ENCODE measurements at places on chromosomes 3 and 15. TPM values are rescaled to one million over a fixed set of nuclear protein-coding genes. Genes with fewer than 3 reads are reported as not detected.

The FRMD5 gene
- total RNA-seq = 62.4 TPM

The NFKBIZ gene
- 15.0 TPM for total RNA-seq

The FBXO40 gene
- 245 TPM for total RNA-seq

The PPP2R3A gene
- 94.9 TPM for total RNA-seq

The TTLL13 gene
- total RNA-seq = 0.19 TPM

The GOLGA6L1 gene
- total RNA-seq = not detected

The ARNT2 gene
- 3.6 TPM for total RNA-seq

The CSK gene
- total RNA-seq = 34.0 TPM

The FEZF2 gene
- total RNA-seq = not detected

The PIERCE2 gene
- 8.7 TPM for total RNA-seq

The CHRD gene
- total RNA-seq = 6.5 TPM

DNA sequence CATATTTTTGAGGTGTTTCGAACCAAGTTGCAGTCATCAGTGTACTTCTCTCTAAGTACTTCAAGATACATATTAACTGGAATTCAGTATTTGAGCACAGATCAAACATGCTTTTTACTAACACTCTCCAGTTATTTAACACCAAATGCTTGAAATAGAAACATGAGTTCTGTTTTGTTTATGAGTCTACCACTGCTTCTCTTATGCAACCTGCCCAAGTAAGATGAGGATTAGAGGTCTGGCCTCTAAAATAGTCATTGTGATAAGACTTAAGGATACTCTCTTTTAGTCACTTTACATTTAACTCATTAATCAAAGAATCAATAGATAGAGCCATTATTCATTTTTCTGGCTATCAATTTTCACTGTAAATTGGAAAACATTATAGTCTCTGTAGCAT is 156.2 kb upstream of the THRB start:
- DNase-seq = no peak
- no peak overlapping the region for H3K4me3 ChIP-seq
- H3K4me1 ChIP-seq = no peaks in the 10 kb centered on the region
- no peaks in the 10 kb centered on the region for H3K36me3 ChIP-seq

GRCh38 chr15:70185251-70185711 is 87.6 kb upstream of the TLE3 start:
- H3K4me1 ChIP-seq = no peaks in the 10 kb centered on the region
- peaks cover 30% of the 10 kb centered on the region for H3K27me3 ChIP-seq
- no peak overlapping the region for H3K27ac ChIP-seq
- no peak for DNase-seq

- no peak overlapping the region for H3K4me3 ChIP-seq
- DNase-seq = no peak
- H3K4me1 ChIP-seq = no peaks in the 10 kb centered on the region
- H3K27ac ChIP-seq = no peak overlapping the region
Measured at GRCh38 chr3:74591342-74591741, 23.1 kb downstream of the CNTN3 start.

GRCh38 chr3:40930131-40930538 is 269.2 kb upstream of the CTNNB1 start:
- no peaks in the 10 kb centered on the region for H3K4me1 ChIP-seq
- H3K27ac ChIP-seq = no peak overlapping the region
- peak; percentile 17 for DNase-seq

DNA sequence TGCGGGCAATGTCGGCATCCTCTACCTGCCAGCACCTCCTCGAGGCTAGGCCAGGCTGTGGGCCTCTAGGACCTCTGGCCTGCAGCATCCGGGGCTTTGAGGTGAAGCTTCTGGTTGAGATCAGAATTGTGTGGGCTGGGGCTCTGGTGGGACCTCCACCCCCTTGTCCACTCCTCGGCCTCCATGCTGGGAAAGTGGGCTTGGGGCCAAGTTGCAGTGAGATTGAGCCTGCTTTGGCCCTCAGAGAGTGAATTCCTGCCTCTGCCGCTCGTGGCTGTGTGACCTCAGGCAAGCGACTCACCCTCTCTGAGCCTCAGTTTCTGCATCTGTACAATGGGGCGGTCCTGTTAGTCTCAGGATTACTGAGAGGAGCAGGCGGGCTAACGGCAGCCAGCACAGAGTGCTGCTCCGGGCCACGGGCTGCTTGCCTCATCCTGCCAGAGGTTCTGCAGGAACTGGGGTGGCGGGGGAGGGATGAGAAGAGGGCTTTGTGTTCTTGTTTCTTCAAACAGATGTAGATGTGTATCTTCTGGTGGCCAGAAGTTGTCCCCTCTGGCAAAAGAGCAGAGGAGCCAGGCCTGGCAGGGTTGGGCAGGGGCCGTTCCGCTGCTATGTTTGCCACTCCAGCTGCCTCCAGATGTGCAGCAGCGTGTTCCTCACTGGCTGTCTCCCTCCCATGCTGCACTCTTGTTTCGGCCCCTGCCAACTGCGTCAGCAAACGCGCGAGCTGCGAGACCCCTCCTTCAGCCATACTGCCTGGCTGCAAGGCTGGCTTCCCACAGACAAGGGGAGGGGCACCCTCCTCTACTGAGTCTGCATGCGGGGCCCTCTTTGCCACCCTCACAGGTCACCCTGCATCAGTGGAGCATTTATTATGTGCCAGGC is 33.7 kb downstream of the FBLN2 start:
- H3K4me1 ChIP-seq = peaks cover 16% of the 10 kb centered on the region
- DNase-seq = no peak
- no peaks in the 10 kb centered on the region for H3K27me3 ChIP-seq
- H3K4me3 ChIP-seq = no peak overlapping the region
- no peaks in the 10 kb centered on the region for H3K36me3 ChIP-seq

- peaks cover 5% of the 10 kb centered on the region for H3K4me1 ChIP-seq
- no peak for DNase-seq
- H3K27ac ChIP-seq = peak overlapping the region; percentile 48
Measured at GRCh38 chr3:151871639-151872468, 1.6 kb upstream of the SUCNR1 start.

GRCh38 chr3:28637742-28638141 is 289.1 kb upstream of the AZI2 start:
- H3K27ac ChIP-seq = no peak overlapping the region
- no peaks in the 10 kb centered on the region for H3K36me3 ChIP-seq
- no peaks in the 10 kb centered on the region for H3K27me3 ChIP-seq
- H3K4me3 ChIP-seq = no peak overlapping the region

GRCh38 chr3:153574445-153574844 is 412.4 kb downstream of the RAP2B start:
- DNase-seq = no peak
- H3K27me3 ChIP-seq = no peaks in the 10 kb centered on the region
- H3K4me3 ChIP-seq = no peak overlapping the region

DNA sequence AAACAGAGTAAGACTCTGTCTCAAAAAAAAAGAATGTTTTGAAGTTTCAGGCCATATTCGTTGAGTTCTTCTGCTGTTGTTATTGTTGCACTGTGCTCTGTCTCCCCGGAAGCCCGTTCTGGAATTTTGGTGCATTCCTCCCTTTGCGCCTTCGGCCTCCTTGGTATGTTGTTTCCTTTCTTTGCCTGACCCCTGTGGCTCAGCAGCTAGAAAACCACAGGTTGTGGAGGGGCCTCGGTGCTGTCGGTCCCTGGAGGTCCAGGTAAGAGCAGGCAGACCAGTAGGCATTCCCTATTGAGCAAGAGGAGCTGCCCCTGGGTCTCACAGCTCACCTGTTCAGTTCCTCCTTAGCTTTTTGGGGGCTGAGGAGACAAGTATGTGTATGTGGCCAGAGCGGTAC is 51.0 kb upstream of the DLG1 start:
- H3K36me3 ChIP-seq = no peaks in the 10 kb centered on the region
- H3K27ac ChIP-seq = no peak overlapping the region
- DNase-seq = no peak
- no peak overlapping the region for H3K4me3 ChIP-seq
- no peaks in the 10 kb centered on the region for H3K27me3 ChIP-seq

GRCh38 chr3:81980596-81981494 is 219.4 kb upstream of the GBE1 start:
- H3K4me1 ChIP-seq = no peaks in the 10 kb centered on the region
- no peak overlapping the region for H3K4me3 ChIP-seq
- no peak overlapping the region for H3K27ac ChIP-seq
- no peak for DNase-seq

DNA sequence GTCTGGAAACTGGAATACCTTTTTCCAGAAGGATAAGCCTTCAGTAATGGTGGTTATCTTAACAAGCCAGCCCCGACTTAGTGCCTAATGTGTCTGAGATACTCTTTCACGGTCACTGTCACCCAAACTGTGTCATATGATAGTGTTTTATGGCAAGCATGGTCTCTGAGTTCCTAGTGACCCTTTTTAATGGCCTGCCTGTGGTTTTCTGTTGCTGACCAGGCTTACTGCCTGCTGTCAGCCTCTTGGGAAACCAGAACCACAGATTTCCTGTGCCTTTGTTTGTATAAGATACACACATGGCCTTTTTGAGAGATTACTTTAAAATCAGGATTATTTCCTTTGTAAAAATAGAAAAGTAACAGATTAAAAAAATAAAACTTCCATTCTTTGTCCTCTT is 22.4 kb downstream of the HPS3 start:
- H3K4me3 ChIP-seq = no peak overlapping the region
- no peak for DNase-seq
- H3K27ac ChIP-seq = peak overlapping the region; percentile 36

GRCh38 chr3:59249004-59249403 is 199.2 kb upstream of the CFAP20DC start:
- no peak for DNase-seq
- H3K4me3 ChIP-seq = no peak overlapping the region
- no peaks in the 10 kb centered on the region for H3K36me3 ChIP-seq
- H3K4me1 ChIP-seq = peaks cover 44% of the 10 kb centered on the region
- no peak overlapping the region for H3K27ac ChIP-seq

DNA sequence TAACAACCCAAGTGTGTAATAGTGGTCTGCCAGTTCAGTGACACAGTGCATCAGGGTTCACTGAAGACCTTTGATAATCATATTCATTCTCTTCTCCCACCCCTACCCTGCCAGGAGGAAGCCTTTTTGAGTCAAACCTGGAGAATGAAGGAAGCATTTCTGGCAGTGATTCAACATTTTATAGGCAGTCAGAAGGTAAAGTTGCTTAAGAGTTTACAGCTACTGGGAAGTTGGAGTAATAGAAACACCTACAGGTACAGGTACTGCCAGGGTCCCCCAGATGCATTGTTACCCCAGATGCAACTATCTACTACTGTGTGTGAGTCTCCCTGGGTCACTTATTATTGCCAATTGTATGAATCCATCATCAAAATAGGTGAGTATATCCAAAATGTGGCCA is 146.9 kb upstream of the EIF1B start:
- no peaks in the 10 kb centered on the region for H3K27me3 ChIP-seq
- H3K27ac ChIP-seq = no peak overlapping the region
- DNase-seq = no peak
- H3K4me1 ChIP-seq = no peaks in the 10 kb centered on the region
- H3K36me3 ChIP-seq = no peaks in the 10 kb centered on the region

DNA sequence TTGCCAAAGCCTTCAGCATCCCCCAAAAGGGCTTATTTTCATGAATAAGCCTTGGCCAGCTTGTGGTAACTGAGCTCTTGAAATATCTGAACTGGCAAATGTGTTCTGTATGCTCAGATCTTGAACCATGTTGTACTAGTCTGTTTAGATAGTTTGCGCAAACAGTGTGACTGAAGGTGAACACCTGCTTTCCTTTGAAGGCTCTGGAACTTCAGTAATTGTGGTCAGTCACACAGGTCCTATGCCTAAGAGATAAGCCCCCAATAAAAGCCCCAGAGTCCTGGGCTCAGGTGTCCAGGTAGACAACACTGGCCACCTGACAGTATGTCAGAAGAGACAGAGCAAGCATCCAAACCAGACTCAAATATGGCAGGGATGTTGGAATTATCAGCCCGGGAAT is 5.4 kb downstream of the TUBGCP5 start:
- peaks cover 78% of the 10 kb centered on the region for H3K36me3 ChIP-seq
- no peak overlapping the region for H3K27ac ChIP-seq
- H3K4me3 ChIP-seq = no peak overlapping the region
- H3K4me1 ChIP-seq = peaks cover 15% of the 10 kb centered on the region
- no peaks in the 10 kb centered on the region for H3K27me3 ChIP-seq
- no peak for DNase-seq

DNA sequence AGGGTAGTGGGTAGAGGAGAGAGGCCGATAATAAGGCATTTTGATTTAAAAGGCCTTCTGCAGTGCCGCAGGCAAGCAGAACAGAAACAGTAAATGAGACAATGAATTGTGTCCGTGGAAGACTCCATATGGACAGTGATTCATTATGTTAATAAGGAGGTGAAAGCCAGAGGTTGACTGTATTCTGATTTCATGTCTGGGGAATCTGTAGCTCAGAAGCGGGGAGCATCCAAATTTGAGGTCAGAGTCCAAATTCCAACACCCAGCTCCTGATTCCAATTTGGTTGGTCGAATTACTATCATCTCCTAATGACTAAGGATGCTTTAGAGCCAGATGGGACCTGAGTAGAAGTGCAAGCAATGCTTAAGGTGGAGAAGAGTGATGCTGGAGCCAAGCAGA is 1.0 kb upstream of the TBC1D21 start:
- H3K4me3 ChIP-seq = no peak overlapping the region
- no peak overlapping the region for H3K27ac ChIP-seq
- no peak for DNase-seq
- no peaks in the 10 kb centered on the region for H3K36me3 ChIP-seq

DNA sequence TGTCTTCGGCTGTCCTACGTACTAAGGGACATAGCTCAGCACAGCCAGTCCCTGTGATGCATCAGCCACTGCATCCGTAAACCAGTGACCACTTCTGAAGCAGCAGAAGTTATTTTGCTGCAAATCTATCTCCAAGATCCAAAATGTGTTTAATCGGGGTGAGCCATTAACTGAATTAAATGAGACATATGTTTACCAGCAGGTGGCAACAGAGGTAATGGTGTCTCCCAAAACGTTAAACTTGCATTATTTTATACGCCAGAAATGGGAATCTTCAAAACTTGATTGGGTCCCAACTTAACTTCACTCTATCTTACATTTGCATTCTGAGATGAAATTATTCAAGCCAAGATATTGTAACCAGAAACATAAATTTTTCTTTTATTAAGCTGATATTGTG is 75.3 kb upstream of the BOC start:
- H3K27me3 ChIP-seq = no peaks in the 10 kb centered on the region
- H3K36me3 ChIP-seq = no peaks in the 10 kb centered on the region
- no peak overlapping the region for H3K4me3 ChIP-seq

DNA sequence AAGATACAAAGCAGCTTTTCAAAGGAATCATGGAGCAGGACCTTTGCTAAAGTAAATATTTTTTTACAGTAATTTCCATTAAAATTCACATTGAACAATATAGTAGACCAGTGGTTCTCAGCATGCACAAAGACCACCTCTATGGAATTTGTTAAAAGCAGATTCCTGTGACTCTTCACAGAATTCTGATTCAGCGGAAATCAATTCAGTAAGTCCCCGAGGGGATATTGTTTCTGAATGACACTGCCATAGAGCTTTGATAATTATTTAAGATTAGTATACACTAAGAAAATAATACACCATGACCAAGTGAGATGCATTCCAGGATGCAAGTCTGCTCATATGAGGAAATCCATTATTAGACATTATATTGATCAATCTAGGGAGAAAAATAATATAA is 161.9 kb upstream of the TNIK start:
- no peak for DNase-seq
- H3K36me3 ChIP-seq = peaks cover 24% of the 10 kb centered on the region
- H3K27ac ChIP-seq = no peak overlapping the region
- peaks cover 7% of the 10 kb centered on the region for H3K4me1 ChIP-seq
- no peak overlapping the region for H3K4me3 ChIP-seq
- no peaks in the 10 kb centered on the region for H3K27me3 ChIP-seq

- H3K27ac ChIP-seq = no peak overlapping the region
- no peaks in the 10 kb centered on the region for H3K4me1 ChIP-seq
- no peaks in the 10 kb centered on the region for H3K36me3 ChIP-seq
- no peaks in the 10 kb centered on the region for H3K27me3 ChIP-seq
Measured at GRCh38 chr15:35126236-35126635, 41.1 kb upstream of the NANOGP8 start.

GRCh38 chr3:77079988-77080610 is 40.2 kb downstream of the ROBO2 start:
- peaks cover 14% of the 10 kb centered on the region for H3K4me1 ChIP-seq
- no peaks in the 10 kb centered on the region for H3K27me3 ChIP-seq
- DNase-seq = no peak
- no peak overlapping the region for H3K27ac ChIP-seq
